ENCODE measurements at places on chromosomes 12 and 14. TPM values are rescaled to one million over a fixed set of nuclear protein-coding genes. Genes with fewer than 3 reads are reported as not detected.
A peak's percentile ranks its signal among the peaks of the same experiment; 100 is the strongest.

DNA sequence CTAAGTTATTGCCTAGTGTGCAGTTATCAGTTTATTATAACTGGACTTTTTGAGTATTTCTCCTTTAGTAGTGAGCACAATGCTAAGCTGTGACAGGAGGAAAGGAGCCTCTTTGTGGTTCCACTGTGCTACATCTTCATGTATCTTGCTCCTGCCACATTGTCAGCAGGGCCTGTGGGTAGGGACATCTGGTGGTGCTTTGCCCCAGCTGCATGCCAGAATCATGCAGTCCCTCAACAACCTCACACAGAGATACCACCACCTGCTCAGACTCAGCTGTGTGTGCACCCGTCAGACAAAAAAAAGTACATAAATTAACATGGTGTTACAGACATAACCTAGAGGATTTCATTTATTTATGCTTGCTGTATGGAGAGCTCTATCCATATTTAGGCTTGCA lies 51.1 kb downstream of the MIS18BP1 start:
- H3K27me3 ChIP-seq = no peaks in the 10 kb centered on the region
- no peak overlapping the region for H3K27ac ChIP-seq
- no peak overlapping the region for H3K4me3 ChIP-seq
- peak; percentile 53 for DNase-seq
- H3K4me1 ChIP-seq = peaks cover 7% of the 10 kb centered on the region

- H3K36me3 ChIP-seq = no peaks in the 10 kb centered on the region
- H3K4me3 ChIP-seq = no peak overlapping the region
- H3K27me3 ChIP-seq = no peaks in the 10 kb centered on the region
- H3K4me1 ChIP-seq = no peaks in the 10 kb centered on the region
- DNase-seq = peak; percentile 21
Measured at GRCh38 chr14:101019990-101020710, 116.6 kb upstream of the RTL1 start.

WDR89 gene
- 19.5 TPM for total RNA-seq

DNA sequence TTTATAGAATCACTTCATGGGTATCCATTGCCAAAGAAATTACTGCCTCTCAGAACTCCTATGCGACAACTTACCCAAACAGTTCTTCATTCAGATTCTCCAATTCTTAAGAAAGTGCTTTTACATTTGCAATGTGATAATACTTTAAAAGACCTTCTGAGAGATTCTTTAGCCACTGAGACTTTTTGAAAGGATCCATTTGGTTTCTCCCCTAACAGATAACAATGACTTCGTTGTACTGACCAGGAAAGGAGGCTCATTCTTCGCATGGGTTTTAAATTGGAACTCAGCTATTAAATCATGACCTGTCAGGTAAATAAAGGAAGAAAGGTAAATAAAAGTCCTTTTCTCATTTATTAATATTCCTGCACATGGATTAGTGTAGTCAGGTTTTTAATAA lies 14.8 kb downstream of the ITPR2 start:
- no peaks in the 10 kb centered on the region for H3K27me3 ChIP-seq
- no peak overlapping the region for H3K4me3 ChIP-seq
- no peak overlapping the region for H3K27ac ChIP-seq
- H3K36me3 ChIP-seq = peaks cover 6% of the 10 kb centered on the region
- H3K4me1 ChIP-seq = peaks cover 2% of the 10 kb centered on the region

DNA sequence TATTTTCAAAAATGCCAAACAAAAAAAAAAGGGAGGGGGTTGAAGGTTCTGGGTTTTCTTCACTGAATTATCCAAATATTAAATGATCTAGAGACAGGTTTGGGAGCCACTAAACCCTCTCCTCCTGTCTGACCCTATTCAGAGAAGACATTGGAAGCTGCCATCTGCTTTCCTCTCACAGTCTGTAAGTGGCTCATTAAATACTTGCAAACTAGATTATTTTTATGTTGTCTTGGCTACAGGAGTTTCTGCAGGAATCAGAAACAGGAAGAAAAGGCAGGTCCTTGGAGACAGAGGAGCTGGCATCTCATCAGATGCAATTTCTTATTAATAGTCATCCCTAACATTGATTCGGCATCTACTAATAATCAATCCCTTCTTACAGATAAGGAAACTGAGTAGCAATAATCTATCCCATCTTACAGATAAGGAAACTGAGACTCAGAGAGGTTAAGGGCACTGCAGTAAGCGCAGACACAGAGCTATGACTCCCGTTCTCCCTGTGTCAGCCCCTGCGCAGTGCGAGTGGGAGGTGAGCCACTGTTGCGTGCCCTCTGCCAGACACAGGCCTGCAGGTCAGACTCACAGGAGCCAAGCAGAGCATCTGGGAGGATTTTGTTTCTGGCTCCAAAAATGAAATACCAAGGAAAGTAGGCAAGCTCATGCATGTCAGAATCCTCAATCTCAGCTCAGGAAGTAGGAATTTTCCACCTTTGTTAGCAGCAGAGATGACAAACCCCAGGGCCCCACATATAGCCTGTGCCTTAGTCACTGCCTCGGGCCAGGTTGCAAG lies 11.0 kb downstream of the BDKRB2 start:
- H3K27me3 ChIP-seq = peaks cover 10% of the 10 kb centered on the region
- DNase-seq = no peak

- no peak overlapping the region for H3K4me3 ChIP-seq
- H3K27me3 ChIP-seq = peaks cover 2% of the 10 kb centered on the region
- no peaks in the 10 kb centered on the region for H3K4me1 ChIP-seq
- no peak for DNase-seq
- H3K36me3 ChIP-seq = no peaks in the 10 kb centered on the region
- H3K27ac ChIP-seq = no peak overlapping the region
Measured at GRCh38 chr12:5438671-5439200, 6.8 kb downstream of the NTF3 start.

Measured in activated CD8-positive, alpha-beta memory T cell treated with anti-CD3 and anti-CD28 coated beads, Interleukin-2, amount 10 ng/mL, durations not matched to agents 7 days and 5 days (primary cell).